ENCODE measurements at places on chromosomes 3 and 15.

- no peaks in the 10 kb centered on the region for H3K27me3 ChIP-seq
- no peak overlapping the region for H3K27ac ChIP-seq
- no peak for DNase-seq
- H3K4me1 ChIP-seq: no peaks in the 10 kb centered on the region
Observed at GRCh38 chr3:197528190-197528589, 27.6 kb downstream of the BDH1 start.

DNA sequence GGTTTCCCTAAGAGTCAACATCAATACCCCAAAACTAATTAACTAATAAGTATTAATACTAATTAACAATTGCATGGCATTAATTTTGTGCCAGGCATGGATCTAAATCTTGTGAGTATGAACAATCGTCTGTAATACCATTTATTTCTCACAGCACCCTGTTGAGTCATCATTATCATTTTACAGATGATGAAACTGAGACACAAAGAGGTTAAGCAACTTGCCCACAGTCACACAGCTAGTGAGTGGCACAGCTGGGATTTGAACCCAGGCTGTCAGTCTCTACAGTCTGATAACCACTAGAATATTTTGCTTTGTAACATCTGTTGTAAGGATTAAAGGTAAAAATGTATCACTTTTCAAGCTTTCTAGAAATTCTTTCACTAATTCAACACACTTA, 423.4 kb upstream of the WNT5A start:
- H3K27me3 ChIP-seq: no peaks in the 10 kb centered on the region
- H3K27ac ChIP-seq: no peak overlapping the region
- no peaks in the 10 kb centered on the region for H3K4me1 ChIP-seq
- H3K36me3 ChIP-seq: no peaks in the 10 kb centered on the region
- H3K4me3 ChIP-seq: no peak overlapping the region

- no peaks in the 10 kb centered on the region for H3K36me3 ChIP-seq
- no peak for DNase-seq
- no peak overlapping the region for H3K27ac ChIP-seq
- H3K4me3 ChIP-seq: no peak overlapping the region
- no peaks in the 10 kb centered on the region for H3K27me3 ChIP-seq
- H3K4me1 ChIP-seq: peaks cover 34% of the 10 kb centered on the region
Observed at GRCh38 chr3:72259755-72260587, 475.0 kb upstream of the PROK2 start.

GRCh38 chr3:42901073-42901415, 4.9 kb upstream of the ZNF662 start:
- H3K27me3 ChIP-seq: no peaks in the 10 kb centered on the region
- H3K4me1 ChIP-seq: no peaks in the 10 kb centered on the region
- no peak for DNase-seq
- no peak overlapping the region for H3K4me3 ChIP-seq

GRCh38 chr3:156207802-156208685, 87.7 kb downstream of the KCNAB1 start:
- no peak overlapping the region for H3K27ac ChIP-seq
- no peak overlapping the region for H3K4me3 ChIP-seq
- no peaks in the 10 kb centered on the region for H3K4me1 ChIP-seq

- peaks cover 42% of the 10 kb centered on the region for H3K4me1 ChIP-seq
- no peaks in the 10 kb centered on the region for H3K27me3 ChIP-seq
- H3K36me3 ChIP-seq: no peaks in the 10 kb centered on the region
- H3K4me3 ChIP-seq: no peak overlapping the region
- H3K27ac ChIP-seq: no peak overlapping the region
Observed at GRCh38 chr3:128999102-128999501, 2.0 kb upstream of the EFCC1 start.

DNA sequence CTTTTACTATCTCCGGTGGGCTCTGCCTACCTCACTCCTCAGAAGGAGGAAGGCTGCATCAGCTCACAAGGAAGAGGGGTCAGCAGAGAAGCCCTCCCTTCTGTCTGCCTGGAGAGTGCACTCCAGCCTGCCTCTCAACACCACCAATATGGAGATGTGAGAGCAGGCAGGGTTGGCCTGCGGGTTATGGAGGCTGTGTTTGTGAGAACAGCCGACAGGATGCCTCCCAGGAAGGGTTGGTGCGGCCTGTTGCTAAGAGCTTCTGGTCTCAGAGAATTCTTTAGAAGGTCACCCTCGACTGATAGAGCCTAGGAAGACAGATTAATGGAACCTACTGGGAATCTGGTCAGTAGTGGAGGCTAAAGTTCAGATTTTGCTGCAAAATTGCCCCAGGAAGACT, 326.1 kb downstream of the NTRK3 start:
- H3K36me3 ChIP-seq: no peaks in the 10 kb centered on the region
- no peaks in the 10 kb centered on the region for H3K27me3 ChIP-seq
- H3K4me1 ChIP-seq: no peaks in the 10 kb centered on the region

GRCh38 chr3:183160616-183161015, 1.9 kb downstream of the LAMP3 start:
- H3K36me3 ChIP-seq: no peaks in the 10 kb centered on the region
- DNase-seq: no peak
- no peak overlapping the region for H3K4me3 ChIP-seq
- H3K4me1 ChIP-seq: peaks cover 6% of the 10 kb centered on the region
- no peak overlapping the region for H3K27ac ChIP-seq
- H3K27me3 ChIP-seq: no peaks in the 10 kb centered on the region

- no peak overlapping the region for H3K4me3 ChIP-seq
- no peaks in the 10 kb centered on the region for H3K4me1 ChIP-seq
- no peaks in the 10 kb centered on the region for H3K36me3 ChIP-seq
- H3K27me3 ChIP-seq: no peaks in the 10 kb centered on the region
- no peak overlapping the region for H3K27ac ChIP-seq
- no peak for DNase-seq
Observed at GRCh38 chr3:145681181-145681580, 479.8 kb downstream of the PLOD2 start.

GRCh38 chr3:159080256-159080655, 278.4 kb downstream of the MFSD1 start:
- no peaks in the 10 kb centered on the region for H3K4me1 ChIP-seq
- no peak overlapping the region for H3K27ac ChIP-seq
- H3K4me3 ChIP-seq: no peak overlapping the region
- H3K27me3 ChIP-seq: no peaks in the 10 kb centered on the region
- no peaks in the 10 kb centered on the region for H3K36me3 ChIP-seq
- DNase-seq: no peak

GRCh38 chr3:184485906-184486305, 75.7 kb upstream of the EPHB3 start:
- no peaks in the 10 kb centered on the region for H3K27me3 ChIP-seq
- H3K4me1 ChIP-seq: no peaks in the 10 kb centered on the region
- DNase-seq: no peak

- no peaks in the 10 kb centered on the region for H3K27me3 ChIP-seq
- H3K36me3 ChIP-seq: no peaks in the 10 kb centered on the region
- H3K27ac ChIP-seq: peak overlapping the region; percentile 84
- H3K4me1 ChIP-seq: peaks cover 26% of the 10 kb centered on the region
- peak; percentile 37 for DNase-seq
Observed at GRCh38 chr3:129015388-129016105, 14.4 kb downstream of the EFCC1 start.

GRCh38 chr3:45054196-45054857, 28.2 kb downstream of the CLEC3B start:
- no peaks in the 10 kb centered on the region for H3K27me3 ChIP-seq
- H3K27ac ChIP-seq: no peak overlapping the region
- no peak for DNase-seq
- no peaks in the 10 kb centered on the region for H3K36me3 ChIP-seq

DNA sequence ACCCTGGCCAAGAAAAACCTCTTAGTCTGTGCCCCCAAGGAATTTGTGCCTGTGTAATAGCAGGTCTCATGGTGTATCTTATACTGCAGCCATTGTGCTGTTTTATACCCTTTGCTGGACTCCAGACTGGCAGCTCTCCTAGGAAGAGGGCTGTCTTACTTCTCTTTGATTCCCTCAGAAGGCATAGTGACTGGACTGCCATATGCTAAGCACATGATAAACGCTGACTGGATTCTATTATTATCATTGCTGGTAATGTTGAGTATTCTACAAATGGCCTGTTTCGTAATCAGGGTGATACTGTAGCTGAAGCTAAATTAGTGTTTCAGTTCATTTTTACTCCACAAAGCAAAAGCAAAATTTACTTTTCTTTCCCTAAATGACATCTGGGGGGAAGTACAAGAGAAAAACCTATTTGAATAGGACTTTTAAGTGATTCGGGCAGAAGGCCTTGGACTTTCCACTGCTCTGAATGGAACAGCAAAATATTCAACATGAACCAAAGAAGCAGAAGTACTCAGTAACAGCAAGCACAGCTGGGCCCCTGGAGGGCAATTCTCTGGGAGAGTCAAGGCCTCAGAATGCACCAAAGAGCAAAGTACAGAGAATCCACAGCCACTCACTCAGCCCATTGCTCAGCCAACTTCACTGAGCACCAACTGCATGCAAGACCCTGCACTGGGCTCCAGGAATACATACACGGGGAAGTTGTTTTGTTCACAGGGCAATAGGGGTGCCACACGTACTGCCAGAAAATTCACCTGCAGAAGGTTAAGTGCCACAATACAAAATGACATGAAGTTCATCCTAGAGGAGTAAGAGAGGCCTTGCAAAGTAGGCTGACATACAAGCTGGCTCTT, 7.9 kb upstream of the BCL2A1 start:
- no peak overlapping the region for H3K27ac ChIP-seq
- no peaks in the 10 kb centered on the region for H3K36me3 ChIP-seq
- H3K27me3 ChIP-seq: no peaks in the 10 kb centered on the region
- no peak for DNase-seq

DNA sequence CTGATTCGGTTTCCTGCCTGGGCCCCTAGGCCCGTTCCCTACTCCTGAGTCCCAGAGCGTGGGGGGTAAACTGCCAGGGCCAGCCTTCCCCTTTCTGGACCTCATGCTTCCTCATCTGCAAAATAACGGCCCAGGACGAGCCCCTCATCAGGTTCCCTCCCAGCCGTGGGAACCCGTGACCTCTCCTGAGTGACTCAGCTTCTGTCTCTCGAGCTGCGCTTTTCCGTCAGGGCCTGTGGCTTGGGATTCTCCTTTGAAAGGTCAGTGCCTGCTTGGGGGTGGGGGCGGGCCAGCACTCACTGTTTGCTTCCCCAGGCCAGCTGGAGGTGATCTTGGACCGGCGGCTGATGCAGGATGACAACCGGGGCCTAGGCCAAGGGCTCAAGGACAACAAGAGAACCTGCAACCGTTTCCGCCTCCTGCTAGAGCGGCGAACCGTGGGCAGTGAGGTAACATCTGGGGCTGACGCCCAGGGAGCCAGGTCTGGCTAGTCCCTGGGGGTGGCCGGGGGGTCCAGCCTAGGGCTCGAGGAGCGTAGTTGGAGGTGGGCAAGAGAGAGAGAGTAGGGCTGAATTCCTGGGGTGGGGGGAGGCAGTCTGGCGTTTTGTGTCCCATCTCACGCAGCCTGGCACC, 12.8 kb downstream of the MAN2A2 start:
- no peak overlapping the region for H3K27ac ChIP-seq
- H3K27me3 ChIP-seq: no peaks in the 10 kb centered on the region
- H3K36me3 ChIP-seq: peaks cover 27% of the 10 kb centered on the region

GRCh38 chr3:37279236-37279635, 104.9 kb upstream of the LRRFIP2 start:
- peaks cover 11% of the 10 kb centered on the region for H3K36me3 ChIP-seq
- H3K4me1 ChIP-seq: peaks cover under 1% of the 10 kb centered on the region
- H3K4me3 ChIP-seq: no peak overlapping the region
- DNase-seq: no peak
- no peak overlapping the region for H3K27ac ChIP-seq

GRCh38 chr3:94063496-94064119, 747 bp downstream of the NSUN3 start:
- H3K36me3 ChIP-seq: peaks cover 24% of the 10 kb centered on the region
- no peak for DNase-seq
- peaks cover 9% of the 10 kb centered on the region for H3K4me1 ChIP-seq
- no peaks in the 10 kb centered on the region for H3K27me3 ChIP-seq
- H3K4me3 ChIP-seq: peak overlapping the region; percentile 66

GRCh38 chr3:45319996-45320305, 68.4 kb upstream of the LARS2 start:
- H3K4me1 ChIP-seq: no peaks in the 10 kb centered on the region
- no peak overlapping the region for H3K4me3 ChIP-seq
- DNase-seq: no peak
- no peaks in the 10 kb centered on the region for H3K27me3 ChIP-seq

DNA sequence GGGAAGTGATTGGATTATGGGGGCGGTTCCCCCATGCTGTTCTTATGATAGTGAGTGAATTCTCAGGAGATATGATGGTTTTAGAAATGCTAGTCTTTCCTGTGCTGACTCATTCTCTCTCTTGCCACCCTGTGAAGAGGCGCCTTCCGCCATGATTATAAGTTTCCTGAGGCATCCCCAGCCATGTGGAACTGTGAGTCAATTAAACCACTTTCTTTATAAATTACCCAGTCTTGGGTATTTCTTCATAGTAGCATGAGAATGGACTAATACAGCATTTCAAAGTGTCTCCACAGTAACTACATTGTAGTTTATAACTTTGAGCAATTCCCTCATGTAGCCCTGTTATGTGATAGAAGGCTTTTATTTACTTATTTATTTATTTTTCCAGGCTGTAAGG, 128.8 kb upstream of the CHRNA7 start:
- no peak for DNase-seq
- no peaks in the 10 kb centered on the region for H3K27me3 ChIP-seq
- H3K27ac ChIP-seq: no peak overlapping the region
- H3K36me3 ChIP-seq: no peaks in the 10 kb centered on the region
- no peaks in the 10 kb centered on the region for H3K4me1 ChIP-seq

DNA sequence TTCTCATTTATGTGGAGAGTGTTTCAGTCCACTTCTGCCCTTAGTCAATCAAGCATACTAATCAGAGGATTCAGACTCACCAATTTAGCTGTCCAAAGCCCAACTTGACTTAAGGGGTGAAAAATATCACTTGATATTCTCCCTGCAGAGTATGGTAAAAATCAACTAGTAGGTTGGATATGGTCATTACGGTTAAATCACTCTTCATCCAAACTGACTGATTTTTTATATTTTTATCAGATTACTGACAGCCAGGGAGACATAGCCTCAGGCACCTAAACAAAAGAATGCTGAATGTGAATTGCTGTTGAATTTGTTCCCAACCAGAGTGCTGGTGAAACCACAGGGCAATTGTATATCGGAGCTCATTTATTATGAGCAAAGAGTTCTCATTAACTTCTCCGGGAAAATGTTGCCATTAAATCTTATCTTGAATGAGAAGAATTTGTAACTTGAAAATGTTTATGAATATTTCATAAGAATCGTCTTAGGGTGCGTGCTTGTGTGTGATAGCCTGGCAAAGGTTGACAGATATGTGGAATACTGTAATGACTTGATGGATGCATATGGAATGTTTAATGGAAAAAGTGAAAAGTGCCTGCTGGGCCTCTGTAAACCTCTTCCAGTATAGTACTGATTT, 411.2 kb downstream of the NAALADL2 start:
- H3K4me3 ChIP-seq: no peak overlapping the region
- no peaks in the 10 kb centered on the region for H3K36me3 ChIP-seq
- no peak for DNase-seq
- H3K27me3 ChIP-seq: no peaks in the 10 kb centered on the region
- no peak overlapping the region for H3K27ac ChIP-seq
